ENCODE measurements at places on chromosomes 12 and 14.

GRCh38 chr14:29037411-29037810, 270.8 kb downstream of the FOXG1 start:
- no peak for DNase-seq

- no peak for DNase-seq
Measured at GRCh38 chr12:86670986-86671385, 414.8 kb upstream of the MGAT4C start.

- DNase-seq, result no peak
Measured at GRCh38 chr12:16857456-16857923, 251.5 kb upstream of the LMO3 start.

- DNase-seq, result peak; percentile 79
Measured at GRCh38 chr12:3275171-3276041, 198.2 kb downstream of the TSPAN9 start.

- no peak for DNase-seq
Measured at GRCh38 chr12:50117057-50117622, 5.1 kb downstream of the COX14 start.

DNA sequence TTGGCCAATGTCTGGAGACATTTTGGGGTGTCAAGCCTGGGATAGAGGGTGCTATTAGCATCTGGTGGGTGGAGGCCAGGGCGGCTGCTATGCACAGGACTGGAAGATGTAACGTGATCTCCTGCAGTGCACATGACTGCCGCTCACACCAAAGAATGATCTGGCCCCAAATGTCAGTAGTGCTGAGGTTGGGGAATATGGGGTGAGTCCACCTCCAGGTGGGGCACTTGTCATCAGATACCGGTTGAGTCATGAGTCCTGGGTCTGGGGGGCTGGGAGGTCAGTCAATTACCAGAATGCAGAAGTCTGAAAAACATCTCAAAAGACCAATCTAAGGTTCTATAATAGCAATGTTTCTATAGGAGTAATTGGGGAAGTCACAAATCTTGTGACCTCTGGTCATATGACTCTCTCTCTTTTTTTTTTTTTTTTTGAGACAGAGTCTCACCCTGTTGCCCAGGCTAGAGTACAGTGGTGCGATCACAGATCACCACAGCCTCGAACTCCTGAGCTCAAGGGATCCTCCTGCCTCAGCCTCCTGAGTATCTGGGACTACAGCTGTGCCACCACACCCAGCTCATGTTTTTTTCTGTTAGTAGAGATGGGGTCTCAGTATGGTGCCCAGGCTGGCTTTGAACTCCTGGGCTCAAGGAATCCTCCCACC, 6.0 kb upstream of the SDSL start:
- DNase-seq, result no peak

DNA sequence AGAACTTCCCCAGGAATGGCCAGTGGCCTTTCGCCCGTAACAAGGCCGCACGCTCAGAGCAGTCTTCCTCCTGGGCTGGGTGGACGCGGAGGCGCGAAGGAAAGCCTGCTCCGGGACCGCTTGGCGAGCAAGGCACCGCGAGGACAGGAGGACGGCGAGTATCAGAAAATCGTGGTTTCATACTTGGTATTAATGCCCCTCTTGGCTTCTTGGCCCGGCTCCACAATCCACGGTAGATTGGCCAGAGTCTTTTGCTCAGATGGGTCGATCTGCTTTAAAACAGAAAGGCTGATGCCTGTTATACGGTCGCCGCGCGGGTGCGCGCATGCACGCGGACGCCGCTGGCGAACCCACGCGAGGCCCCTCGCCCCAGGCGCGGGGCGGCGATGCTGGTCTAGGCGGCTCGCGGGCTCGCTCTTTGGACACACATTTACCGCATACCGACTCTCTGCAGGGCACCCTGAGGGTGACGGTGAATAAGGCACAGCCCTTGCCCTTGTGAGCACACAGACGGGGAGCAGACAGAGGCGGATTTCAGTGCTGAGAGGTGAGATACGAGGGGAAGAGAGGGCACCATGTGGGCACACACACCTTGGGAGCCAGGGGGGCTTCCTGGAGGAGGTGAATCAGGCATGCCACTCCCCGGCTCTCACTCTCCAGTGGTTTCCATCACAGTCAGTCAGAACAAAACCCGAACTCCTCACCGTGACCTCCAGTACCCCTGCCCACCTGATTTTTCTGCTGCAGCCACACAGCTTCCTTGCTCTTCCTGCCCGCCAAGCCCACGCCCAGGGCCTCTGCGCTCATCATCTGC, 100.7 kb downstream of the APAF1 start:
- DNase-seq, result peak; percentile 56

DNA sequence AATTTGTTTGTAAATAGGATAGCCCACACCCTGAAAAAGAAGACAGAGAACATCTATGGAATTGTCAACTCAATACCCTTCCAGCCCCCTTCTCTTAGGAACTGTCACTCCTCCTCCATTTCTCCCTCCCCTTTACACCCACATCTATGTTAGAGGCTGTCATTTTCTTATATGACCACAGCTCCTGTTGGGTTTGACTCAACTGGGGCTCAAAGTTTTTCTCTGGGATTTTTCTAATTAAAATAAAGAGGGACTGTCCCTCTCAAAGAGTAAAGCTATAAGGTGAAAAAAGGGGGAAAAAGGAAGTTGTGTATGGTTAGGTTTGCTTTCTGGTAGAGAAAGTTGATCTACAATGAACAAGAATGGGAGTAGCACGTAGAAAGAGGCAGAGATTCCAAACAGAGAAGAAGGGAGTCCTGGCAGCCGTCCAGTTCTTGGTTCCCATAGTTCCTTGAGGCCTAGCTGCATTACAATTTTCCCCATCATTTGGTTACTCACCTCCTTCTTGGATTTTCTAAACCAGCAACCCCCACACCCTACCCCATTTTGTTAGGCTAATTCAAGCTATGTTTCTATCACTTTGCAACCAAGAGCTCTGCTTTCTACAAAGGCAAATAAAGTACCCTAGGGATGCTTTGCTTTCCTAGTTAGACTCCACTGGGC, 44.3 kb upstream of the STK38L start:
- no peak for DNase-seq

GRCh38 chr14:90136904-90137303, 75.1 kb downstream of the KCNK13 start:
- DNase-seq, result no peak

- no peak for DNase-seq
Measured at GRCh38 chr12:47942614-47943225, 20.7 kb upstream of the TMEM106C start.

DNA sequence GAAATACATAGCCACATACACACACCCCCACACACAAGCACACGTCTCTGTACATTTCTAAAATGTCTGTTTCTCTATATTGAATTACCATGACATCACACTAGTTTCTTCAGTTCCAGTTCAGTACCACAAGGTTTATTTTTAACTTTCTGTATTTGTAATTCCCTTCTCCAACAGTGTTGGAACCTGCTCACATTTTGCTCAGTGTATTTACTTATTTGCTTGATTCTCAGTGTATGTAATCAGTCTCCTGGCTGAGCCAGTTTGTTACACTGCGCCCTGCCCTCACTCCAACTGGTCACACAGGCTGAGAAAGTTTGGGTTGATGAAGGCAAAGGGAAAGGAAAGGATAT, 67.1 kb downstream of the MON2 start:
- no peak for DNase-seq

- no peak for DNase-seq
Measured at GRCh38 chr12:24499151-24500146, 449.5 kb downstream of the BCAT1 start.

DNA sequence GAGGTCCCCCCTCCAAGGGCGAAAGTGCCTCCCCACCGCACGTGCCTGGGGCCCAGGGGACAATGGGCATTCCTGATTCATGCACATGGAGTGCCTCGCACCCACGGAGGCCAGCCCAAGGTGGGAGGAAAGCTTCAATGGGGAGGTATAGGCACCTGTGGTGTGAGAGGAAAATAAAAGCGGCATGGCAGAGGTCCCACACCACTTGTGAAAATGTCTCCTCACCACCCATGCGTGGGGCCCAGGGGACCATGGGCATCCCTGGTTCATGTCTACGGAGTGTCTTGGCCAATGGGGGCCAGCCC, 384.7 kb downstream of the ALG10 start:
- DNase-seq, result peak; percentile 4

GRCh38 chr12:19916974-19917373, 451.4 kb upstream of the PDE3A start:
- DNase-seq, result no peak

GRCh38 chr12:102888511-102888910, 28.5 kb downstream of the PAH start:
- no peak for DNase-seq

DNA sequence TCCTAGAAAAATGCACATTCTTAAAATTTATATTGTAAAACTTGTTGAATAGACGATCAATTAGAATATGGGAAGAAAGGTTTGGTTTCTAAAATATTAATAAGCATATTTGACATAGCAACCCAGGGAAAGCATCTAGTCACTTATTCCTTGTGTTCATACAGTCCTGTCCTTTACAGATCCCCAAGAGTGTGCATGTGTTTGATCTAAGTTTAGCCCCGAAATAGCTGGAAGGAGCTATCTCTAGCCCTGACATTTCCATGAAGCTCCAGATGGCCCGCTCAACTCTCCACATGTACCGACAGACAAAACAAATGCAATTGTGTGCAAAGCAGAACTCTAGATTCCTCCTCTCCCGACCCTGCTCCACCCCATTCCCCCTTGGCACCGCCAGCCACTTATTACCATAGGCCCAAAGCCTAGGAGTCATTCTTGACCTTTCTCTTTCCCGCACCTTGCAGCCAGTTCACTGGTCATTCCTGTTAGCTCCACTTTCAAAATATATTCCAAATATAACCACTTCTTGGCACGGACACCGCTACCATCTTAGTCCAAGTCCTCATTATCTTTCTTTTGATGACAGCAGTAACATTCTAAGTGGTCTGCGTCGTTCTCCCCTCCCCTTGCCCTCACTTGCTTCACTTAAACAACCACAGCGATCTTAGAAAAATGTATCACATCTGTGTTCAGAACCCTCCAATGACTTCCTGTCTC, 45.4 kb upstream of the GZMB start:
- no peak for DNase-seq

GRCh38 chr12:56334490-56334793, 642 bp upstream of the PAN2 start:
- no peak for DNase-seq

DNA sequence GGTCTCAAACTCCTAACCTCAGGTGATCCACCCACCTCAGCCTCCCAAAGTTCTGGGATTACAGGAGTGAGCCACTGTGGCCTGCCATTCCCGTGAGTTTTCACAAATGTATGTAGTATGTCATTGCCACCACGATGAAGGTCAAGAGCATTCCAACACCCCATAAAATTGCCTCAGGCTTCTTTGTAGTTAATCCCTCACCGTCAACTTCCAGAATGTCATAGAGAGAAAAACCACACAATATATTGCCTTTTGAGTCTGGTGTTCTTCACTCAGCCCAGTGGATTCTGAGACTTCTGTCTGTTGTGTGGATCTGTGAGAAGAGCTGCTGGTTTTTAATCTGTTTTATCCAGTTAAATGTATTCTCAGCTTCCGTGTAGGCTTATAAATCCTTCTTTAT, 12.6 kb upstream of the CFAP251 start:
- no peak for DNase-seq

GRCh38 chr14:101118746-101119591, 215.4 kb upstream of the RTL1 start:
- DNase-seq, result peak; percentile 36

GRCh38 chr14:104393898-104394381, 185.6 kb upstream of the C14orf180 start:
- no peak for DNase-seq

- no peak for DNase-seq
Measured at GRCh38 chr12:2841056-2841650, 6.3 kb upstream of the NRIP2 start.

- DNase-seq, result no peak
Measured at GRCh38 chr12:14619741-14620501, 52.2 kb upstream of the PLBD1 start.

DNA sequence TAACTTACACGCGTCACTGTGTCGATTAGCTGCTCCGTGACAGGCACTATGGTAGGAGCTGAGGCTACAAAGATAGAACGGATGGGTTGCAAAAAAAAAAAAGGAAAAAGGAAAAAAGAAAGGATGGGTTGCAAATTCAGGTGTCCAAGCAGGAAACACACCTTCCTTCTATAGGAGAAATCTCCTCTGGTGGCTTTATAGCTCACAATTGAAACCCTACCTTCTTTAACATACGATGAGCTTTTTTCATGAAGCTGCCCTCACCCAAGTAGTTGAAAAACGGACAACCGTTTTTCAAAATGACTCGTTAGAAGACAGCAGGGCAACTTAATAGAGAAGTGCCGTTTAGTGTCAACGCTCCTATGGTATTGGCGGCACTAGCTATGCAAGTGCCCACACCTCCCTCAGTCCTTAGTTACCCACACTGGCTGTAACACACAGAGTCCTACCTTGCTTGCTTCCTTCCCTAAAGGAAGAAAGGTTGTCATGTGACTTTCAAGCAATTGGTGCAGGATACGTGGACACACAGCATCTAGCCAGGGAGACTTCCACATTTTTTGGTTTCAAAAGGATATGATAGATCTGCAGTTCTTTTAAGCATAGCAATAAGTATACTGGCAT, 682 bp upstream of the TRIP11 start:
- no peak for DNase-seq

DNA sequence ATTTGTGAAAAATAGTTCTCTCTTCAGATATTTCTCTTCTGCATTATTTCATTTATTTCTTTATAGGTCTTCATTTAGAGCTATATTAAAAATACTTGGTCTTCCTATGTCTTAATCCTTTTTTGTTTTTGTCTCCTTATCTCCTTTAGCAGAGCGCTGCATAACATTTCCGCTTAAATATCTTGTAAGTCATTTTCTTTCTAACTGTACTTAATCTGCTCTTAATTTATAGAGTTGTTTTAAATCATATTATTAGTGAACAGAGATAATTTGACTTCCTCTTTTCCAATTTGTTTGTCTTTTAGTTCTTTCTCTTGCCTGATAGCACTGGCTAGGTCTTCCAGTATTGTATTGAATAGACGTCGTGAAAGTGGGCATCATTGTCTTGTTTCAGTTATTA, 18.0 kb downstream of the LUM start:
- no peak for DNase-seq

- no peak for DNase-seq
Measured at GRCh38 chr14:80923368-80923767, 18.2 kb downstream of the CEP128 start.

- DNase-seq, result no peak
Measured at GRCh38 chr14:95910628-95911027, 34.0 kb downstream of the TUNAR start.

DNA sequence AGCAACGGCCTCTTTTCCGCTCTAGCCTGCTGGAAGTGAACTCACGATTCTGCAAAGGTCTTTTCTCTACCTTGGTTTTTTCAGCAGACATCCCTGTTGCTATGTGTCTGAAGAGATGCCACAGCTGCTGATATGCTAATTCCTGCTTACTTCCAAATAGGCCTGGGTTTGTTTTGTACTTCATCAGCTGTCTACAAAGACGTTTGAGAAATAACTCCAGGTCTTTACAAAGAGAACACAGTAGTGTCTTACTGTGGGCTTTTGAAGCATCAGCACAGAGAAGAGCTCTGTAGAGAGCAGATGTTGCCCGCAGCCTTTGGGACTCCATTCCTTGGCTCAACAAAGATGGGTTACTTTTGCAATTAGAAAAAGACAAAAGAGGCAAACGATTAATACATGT, 1366.5 kb downstream of the AACS start:
- no peak for DNase-seq

Data from kidney (tissue), 22 donors.